ENCODE measurements at places on chromosomes 2 and 18.

DNA sequence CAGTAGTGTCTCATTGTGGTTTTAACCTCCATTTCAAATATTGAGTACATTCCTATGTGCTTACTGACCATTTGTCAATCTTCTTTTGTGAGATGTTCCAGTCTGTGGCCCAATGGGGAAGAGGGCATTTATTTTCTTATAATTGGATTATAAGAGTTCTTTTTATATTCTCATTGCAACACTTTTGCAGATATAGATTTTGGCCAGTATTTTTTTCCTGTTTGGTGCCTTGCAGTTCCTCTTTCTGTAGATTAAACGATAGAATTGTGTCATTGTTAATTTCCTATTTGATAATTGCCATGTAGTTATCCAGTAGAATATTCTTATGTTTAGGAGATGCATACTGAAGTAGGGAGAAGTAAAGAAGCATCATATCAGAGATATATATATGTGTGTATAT lies 56.4 kb upstream of the CYTIP start:
- no peak for DNase-seq

DNA sequence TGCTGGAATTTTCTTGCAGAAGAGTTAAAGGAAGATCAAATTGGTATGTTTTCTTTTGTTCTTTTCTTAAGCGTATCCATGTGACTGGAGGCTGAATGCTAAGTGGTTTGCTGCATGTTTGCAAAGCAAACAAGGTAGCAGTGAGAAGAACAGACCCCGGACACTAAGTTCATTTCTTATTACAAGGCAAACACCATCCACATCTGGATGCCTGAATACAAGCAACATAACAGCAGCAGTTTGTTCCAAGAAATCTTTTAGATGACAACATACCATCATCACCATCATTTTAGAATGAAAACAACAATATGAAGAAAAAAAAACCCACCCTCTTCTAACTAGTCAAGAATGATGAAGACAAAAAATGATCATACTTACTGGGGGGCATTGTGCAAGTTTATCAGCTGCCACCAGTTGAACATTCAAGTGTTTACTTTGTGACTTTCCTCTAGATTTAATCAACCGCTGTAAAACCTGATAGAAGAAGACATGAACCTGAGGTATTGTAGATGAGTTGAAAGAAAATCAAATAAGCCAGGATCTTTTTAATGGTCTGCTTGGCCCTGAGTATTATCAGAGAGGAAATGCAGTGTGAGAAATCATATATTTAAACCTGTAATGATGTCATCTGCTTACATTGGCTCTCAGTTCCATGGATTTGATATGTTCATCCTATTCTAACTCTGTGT lies 25.0 kb upstream of the ARL5A start:
- no peak for DNase-seq

GRCh38 chr18:62331581-62332356 lies 6.7 kb downstream of the TNFRSF11A start:
- no peak for DNase-seq

DNA sequence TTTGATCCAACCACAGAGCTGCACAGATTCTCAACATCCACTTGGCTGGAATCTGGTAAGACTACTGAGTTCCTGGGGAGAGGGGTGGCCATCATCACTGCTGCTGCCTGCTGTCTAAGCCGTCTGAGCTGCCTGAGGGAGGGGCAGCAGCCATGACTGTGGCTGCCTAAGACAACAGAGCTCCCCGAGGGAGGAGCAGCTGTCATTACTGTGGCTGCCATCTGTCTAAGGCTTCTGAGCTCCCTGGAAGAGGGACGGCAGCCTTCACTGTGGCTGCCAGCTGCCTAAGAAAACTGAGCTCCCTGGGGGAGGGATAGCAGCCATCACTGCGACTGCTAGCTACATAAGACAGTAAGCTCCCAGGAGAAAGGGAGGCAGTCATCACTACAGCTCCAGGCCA lies 584.4 kb downstream of the NR4A2 start:
- DNase-seq = no peak

- DNase-seq = no peak
Measured at GRCh38 chr2:159362816-159363251, 76.3 kb upstream of the WDSUB1 start.

- DNase-seq = no peak
Measured at GRCh38 chr2:98912221-98912851, 23.7 kb downstream of the CRACDL start.

- DNase-seq = no peak
Measured at GRCh38 chr18:79461627-79462026, 65.9 kb downstream of the NFATC1 start.

DNA sequence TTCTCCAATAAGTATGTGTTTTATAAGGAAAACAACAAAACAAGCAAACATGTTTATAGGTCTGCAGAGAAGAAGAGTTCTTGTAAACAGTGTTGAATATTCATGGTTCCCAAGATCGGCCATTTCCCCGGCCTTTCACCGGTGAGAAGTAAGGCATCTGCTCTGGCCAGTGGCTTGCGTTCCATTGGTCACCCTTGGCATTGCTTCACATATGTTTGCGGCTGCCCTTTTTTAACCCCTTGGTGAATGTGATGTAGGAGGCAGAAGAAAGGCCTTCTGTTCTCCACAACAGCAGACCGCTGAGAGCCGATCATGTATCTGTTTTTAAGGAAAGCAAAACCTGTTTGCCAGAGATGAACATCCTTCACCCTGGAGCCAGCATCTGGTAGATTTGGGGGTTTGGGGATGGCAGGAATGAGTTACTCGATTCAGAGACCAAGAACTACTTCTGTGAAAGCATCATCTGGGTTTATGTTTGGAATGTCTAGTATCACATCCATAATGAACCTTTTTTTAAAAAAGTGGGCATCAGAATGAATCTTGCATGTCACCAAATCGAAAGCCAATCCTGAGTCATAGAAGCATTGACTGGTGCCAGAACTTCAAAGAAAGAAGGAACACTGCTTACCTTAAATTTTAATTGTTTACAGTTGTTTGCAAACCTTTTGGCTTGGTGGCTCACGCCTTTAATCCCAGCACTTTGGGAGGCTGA lies 112.3 kb downstream of the AGAP1 start:
- DNase-seq = no peak
